Activated naive CD4-positive, alpha-beta T cell treated with anti-CD3 and anti-CD28 coated beads, Interleukin-2, amount 50 U/mL, for 16 hours (primary cell): ENCODE measurements at places on chromosomes 11 and 22.

DNA sequence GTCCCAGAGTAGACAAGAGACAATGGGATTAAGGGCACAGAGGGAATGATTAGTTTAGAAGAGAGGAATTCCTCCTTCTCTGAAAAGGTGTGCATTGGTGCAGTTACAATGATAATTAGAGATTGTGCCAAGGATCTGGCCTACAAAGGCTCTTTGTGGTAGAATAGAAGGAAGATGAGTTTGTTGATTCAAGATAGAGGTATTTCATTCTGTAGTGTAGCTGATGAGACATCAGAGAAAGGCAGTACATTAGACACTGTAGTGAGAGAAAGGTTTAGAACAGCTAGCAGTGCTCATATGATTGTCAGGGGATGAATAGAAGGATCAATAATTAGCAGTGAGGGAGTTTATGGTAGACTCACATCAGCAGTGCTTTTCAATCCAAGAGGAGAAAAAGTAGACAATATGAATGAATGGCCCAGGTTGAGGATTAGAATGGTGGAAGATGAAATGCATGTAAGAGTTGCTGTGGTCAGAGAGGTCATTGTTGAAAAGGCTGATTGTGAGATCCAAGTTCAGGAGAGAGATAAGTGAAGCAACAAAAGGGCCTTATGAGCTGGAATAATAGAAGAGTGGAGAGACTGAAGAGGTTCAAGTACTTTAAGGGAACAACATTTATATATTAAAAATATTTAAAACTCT, 28.9 kb downstream of the SIK2 start:
- no peak for DNase-seq

DNA sequence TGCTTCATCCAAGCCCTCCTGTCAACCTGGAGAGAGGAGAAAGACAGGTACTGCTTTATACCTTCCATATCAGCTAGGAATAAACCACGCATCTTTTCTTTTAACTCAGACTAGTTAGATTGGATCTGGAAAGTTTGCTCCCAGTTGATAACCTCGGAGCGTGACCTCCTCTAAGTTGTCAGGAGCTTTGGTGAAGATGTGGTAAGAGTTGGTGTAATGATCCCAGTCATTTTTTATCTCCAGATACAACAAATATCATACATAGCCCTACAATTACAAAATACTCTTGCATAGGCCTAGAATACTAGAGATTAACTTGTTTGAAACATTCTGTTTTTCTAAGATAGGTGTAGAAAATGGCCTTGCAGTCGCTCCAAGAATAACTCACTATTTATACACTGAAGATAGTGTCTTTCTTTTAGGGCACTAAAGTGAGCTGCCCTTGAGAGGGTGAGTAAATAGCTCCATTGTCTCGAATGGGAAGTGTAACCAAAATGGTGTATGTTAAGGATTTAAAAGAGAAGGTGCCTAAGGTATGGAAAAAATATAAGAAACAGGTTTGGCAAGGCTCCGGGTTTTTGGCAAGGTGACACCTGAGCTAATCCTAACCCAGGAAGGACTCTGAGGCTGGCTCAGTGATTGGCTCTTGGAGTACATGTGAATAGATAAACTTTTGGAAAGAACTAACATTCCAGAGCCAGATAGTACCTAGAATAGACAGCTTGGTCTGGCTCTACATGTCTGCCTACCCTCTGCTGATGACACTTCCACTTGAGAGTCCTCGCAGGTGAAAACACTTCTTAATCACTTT, 59.4 kb downstream of the GLYATL1 start:
- no peak for DNase-seq

GRCh38 chr22:23178512-23179254, 1.6 kb upstream of the BCR start:
- peak; percentile 63 for DNase-seq

DNA sequence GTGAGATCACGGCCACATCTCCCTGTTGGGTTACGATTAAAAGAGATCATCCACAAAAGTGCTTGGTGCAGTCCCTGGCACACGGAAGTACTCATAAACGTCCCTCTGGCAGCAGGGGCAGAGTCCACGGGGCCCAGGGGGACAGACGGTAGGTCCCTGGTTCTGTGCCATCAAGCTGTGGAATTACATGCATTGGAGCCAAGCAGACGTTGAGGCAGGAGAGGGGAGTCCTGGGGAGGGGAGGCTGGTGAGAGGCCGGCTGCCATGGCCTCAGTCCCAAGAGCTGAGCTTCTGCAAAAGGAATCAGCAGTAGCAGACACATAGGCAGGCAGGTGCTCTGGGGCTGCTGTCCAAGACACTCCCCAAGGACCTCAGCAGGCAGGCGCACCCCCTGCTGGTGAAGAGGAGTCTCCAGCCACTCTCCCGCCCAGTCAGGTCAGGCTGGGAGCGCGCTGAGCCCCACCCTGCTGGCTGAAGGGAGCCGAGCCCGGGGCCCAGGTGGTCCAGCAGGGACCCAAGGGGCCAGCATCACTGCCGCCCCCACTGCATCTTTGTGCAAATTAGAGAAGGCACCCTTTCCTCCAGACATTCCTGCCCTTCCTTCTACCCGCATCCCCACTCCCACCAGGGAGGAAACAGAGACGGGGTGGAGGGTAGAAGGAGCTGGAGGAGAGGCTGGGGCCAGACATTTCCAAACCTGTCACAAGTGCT, 7.6 kb upstream of the KCTD17 start:
- peak; percentile 46 for DNase-seq

DNA sequence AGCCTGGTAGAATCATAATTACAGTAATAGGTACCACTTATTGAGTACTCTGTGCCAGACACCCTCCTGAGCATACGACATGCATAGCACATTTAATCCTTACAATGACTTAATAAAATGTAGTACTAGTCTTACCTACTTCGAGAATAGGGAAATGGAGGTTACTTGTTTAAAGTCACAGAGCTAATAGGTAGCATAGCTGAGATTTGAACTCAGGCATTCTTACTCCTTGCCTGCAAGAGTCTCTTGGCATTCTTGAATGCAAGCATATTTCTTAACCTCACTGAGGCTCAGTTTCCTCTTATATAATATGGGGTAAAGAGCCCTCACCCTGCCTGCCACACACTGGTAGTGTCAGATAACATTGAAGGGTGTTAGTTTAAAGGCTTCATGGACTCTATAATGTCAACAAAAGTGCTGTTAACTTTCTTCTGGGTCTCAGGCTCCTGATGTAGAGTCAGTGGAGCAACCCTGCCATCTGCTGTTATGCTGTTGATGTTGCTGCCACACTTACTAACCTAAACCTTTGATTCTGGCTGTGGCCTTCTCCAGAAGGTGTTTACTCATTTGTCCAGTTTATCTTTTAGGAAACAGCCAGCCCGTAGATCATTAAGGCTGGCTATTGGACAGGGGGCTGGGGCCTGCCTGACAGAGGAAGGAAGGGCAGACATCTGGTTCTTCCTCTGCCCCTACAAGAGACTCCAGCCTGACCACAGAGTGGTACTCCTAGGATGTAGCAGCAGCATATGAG, 18.9 kb downstream of the LIMK2 start:
- DNase-seq = peak; percentile 51

DNA sequence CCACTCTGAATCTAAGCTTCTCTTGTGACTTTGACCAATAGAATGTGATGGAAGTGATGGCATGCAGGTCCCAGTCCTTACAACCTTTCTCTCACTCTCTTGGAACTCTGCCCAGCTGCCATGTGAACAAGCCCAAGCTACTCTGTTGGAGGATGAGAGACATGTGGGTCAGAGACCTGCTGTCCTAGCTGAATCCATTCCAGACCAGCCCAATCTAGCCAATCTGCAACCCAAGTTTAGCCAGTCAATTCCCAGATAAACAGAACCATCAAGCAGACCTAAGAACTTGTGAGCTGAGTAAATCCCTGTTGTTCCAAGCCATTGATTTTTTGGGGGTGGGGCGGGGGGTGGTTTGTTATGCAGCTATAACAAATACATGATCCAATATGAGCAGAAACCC, 69.2 kb upstream of the GRK3 start:
- no peak for DNase-seq

DNA sequence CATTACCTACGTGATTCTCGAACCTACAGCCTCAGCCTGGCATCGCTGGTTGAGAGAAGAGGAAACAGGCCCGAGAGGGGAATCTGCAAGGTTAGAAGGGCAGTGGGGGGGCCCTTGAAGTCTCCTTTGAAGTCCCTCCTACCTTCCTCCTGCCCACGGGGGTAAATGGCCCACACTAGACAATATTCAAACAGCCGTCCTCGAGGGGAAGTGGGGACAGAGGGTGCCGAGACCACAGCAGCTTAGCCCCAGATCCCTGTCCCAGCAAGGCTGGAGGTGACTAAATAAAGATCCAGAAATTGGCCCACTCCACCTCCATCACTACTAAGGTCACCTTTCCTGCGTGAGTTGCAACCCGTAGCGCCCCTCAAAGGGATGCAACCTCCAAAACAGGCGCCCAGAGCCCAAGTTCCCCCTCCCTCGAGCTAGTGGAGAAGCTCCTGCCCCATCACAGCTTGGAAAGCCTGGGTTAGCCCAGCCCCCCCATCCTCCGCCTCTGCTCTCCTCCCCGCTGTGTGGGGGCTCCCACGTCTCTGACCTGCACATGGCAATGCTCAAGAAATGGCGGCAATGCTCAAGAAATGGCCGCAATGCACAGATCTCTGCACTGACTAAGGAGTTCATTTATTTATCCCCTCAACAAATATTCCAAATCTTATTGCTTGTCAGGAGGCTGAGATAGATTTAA, 788 bp upstream of the RASL10A start:
- no peak for DNase-seq

GRCh38 chr11:60305906-60306619, 21.0 kb upstream of the MS4A6E start:
- DNase-seq = no peak

GRCh38 chr11:121351083-121351630, 58.6 kb downstream of the SC5D start:
- no peak for DNase-seq

DNA sequence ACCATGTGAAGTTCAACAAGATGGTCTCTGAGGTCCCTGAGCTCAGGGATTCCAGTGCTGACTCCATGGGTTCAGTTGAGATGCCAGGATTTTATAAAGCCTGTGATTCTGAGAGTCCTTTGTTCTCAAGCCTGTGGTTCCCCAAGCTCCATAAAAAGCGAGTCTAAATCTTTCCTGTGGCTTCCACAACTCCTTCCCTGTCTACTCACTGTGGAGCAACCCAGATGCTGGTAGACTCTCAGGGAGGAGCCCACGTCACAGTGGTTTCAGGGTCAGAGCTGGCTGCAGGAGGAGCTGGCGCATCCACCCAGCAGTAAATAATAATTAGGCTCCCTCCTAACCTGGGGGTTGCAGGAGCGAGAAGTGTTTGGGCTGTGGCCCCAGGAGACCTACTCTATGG, 2.0 kb upstream of the RELT start:
- no peak for DNase-seq

- DNase-seq = no peak
These were observed 35.7 kb upstream of the GAB2 start for GRCh38 chr11:78453140-78453935.

- DNase-seq = no peak
These were observed 12.4 kb upstream of the SLC39A13 start for GRCh38 chr11:47396049-47396320.

DNA sequence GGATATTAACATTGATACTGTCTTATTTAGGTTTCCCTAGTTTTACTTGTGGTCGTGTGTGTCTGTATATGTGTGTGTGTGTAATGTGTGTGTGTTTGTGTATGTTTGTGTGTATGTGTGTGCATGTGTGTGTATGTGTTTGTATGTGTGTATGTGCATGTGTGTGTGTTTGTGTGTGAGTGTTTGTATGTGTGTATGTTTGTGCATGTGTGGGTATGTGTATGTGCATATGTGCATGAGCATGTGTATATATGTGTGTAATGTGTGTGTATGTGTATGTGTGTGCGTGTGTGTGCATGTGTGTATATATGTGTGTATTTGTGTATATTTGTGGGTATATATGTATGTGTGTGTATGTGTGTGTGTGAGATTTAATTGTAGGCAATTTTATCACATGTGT, 17.3 kb upstream of the DNAL4 start:
- DNase-seq = no peak

DNA sequence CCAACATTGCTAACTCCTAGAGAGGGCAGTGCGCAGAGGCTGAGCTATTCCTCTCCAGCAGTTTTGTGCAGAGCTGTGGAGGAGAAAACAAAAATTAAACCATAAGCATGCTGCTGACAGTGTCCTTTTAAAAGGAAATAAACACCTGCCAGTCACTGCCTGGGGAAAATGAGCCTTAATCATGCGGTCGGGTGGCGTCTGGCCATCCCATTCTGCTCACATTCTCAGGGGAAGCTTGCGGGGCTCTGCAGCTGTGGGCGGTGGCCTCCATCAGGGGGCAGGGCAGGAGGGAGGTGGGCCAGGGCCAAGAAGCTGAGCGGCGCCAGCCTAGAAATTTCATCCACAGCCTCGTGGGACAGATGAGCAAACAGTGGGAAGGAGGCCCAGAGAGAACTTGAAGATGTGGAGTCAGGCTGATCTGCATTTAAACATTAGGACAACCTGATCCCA, 71.0 kb upstream of the TP53I11 start:
- DNase-seq = no peak

DNA sequence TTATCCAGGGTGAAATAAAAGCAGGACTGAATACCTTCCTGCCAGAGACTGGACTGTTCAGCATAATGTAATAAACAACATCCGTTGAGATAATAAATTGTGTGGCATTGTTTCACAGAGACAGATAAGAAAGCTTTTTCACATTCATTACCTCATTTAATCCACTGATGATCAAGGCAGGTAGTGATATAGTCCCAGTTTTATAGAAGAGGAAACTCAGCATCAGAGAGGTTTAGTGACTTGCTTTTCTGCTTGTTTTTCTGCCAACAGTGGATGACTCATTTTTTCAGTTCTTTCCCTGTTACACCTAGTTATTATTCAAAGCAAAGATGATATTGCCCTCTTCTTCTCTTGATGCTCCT, 4.0 kb downstream of the MYO18B start:
- DNase-seq = no peak

- DNase-seq = no peak
These were observed 110.8 kb downstream of the CEP164 start for GRCh38 chr11:117438371-117439000.

DNA sequence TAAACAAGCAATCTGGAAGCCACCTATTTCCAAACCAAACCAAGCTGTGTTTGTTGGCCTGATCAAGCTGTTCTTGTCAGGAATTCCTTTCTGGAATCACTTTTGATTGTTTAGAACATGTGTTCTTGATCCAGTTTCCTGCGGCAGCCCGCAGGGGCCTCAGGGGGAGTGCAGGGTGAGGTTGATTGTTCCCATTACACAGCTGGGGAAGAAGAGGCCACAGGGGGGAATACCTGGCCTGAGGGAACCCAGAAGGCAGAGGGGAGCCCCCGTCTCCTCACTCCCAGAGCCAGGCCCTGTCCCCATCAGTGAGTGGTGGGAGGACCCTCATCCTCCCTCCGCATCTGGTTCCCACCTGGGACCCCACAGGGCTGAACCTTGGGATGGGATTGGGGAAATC, 4.2 kb downstream of the MRGPRD start:
- DNase-seq = no peak

GRCh38 chr11:100734743-100735527, 47.8 kb downstream of the ARHGAP42 start:
- no peak for DNase-seq

- no peak for DNase-seq
These were observed 41.1 kb upstream of the NARS2 start for GRCh38 chr11:78615724-78616123.

GRCh38 chr22:44133901-44134571, 46.7 kb upstream of the PARVG start:
- DNase-seq = no peak

- DNase-seq = no peak
These were observed 15.9 kb downstream of the ADAMTS15 start for GRCh38 chr11:130464291-130464812.
